ENCODE measurements at places on chromosomes 2 and 18. TPM values are rescaled to one million over a fixed set of nuclear protein-coding genes. Genes with fewer than 3 reads are reported as not detected.
A peak's percentile ranks its signal among the peaks of the same experiment; 100 is the strongest.

DNA sequence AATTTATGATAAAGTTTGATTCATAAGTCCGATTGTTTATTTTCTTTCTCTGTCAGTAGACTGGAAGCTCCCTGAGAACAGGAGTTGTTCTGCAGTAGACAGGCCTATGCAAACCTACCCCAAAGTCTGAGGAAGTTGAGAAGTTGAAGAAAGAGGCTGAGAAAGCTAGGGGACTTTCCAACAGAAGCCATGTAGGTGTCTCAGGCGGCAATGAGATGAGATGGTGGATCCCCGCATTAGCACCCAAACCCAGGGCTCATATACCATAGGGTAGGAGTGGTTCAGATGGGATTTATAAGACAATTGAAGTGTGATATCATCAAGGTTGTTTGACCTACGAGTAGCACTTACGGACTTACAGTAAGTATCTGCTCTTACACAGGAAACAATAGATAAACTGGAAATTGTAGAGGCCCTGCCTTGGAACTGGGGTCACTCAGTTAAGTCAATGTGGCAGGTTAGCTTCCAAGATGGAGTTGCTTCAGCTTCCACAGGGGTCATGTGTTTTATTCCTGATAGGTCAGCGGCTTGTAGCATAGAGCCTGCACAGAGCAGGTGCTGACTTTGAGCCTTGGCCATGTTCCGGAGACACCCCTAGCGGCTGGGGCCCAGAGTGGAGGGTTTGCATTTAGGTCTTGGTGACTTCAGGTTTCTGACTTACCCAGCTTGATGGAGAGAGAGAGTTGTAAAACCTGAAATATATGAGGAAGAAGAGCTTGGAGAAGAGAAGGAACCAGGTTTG, 2.3 kb upstream of the PSD4 start:
- no peak overlapping the region for H3K27ac ChIP-seq
- no peak overlapping the region for H3K4me3 ChIP-seq
- H3K36me3 ChIP-seq, result no peaks in the 10 kb centered on the region
- H3K4me1 ChIP-seq, result no peaks in the 10 kb centered on the region

DNA sequence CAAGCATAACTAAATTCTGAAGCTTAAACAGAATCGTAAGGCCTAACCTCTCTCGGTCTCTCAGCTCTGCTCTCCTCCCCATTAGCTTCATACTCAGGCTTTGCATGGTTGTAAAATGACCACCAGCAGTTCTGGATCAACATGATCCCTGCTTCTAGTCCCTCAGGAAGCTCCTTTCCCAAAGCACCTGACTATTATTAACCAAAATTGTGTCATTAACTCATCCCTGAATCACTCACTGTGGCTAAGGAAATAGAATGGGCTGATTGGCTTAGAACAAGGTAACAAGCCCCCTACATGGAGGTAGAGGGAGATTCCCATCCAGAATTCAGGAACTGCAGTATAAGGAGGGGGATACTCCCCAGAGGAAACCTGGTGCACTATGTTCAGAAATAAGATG, 448.3 kb downstream of the ARHGAP15 start:
- no peak for DNase-seq
- no peaks in the 10 kb centered on the region for H3K27me3 ChIP-seq
- no peaks in the 10 kb centered on the region for H3K4me1 ChIP-seq
- no peak overlapping the region for H3K27ac ChIP-seq

DNA sequence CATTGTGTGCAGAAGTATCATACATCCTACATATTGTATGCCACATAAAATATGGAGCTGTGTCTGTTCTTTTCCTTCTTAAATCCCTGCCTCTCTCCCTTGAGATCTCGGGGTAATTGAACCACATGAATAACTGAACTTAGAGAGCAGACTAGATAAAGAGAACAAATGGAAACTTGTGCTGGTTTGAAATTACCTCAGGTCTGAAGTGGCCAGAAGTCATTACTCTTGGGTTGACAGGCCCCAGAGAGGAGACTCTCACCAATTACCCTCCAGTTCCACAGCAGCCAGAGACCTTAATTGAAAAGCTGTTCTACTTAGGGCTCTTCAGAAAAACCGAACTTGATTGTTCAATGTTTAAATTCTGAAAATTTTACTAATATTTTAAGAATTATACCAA, 5.0 kb upstream of the ADAM17 start:
- peaks cover 5% of the 10 kb centered on the region for H3K4me1 ChIP-seq
- no peak overlapping the region for H3K4me3 ChIP-seq
- H3K27ac ChIP-seq, result no peak overlapping the region
- no peak for DNase-seq

- H3K27ac ChIP-seq, result no peak overlapping the region
- H3K27me3 ChIP-seq, result no peaks in the 10 kb centered on the region
- no peaks in the 10 kb centered on the region for H3K36me3 ChIP-seq
Measured at GRCh38 chr2:205060269-205060668, 515.0 kb downstream of the PARD3B start.

- no peak overlapping the region for H3K27ac ChIP-seq
- no peaks in the 10 kb centered on the region for H3K27me3 ChIP-seq
- no peaks in the 10 kb centered on the region for H3K4me1 ChIP-seq
- DNase-seq, result no peak
- no peaks in the 10 kb centered on the region for H3K36me3 ChIP-seq
Measured at GRCh38 chr18:64202863-64203262, 54.0 kb upstream of the LINC00305 start.

DNA sequence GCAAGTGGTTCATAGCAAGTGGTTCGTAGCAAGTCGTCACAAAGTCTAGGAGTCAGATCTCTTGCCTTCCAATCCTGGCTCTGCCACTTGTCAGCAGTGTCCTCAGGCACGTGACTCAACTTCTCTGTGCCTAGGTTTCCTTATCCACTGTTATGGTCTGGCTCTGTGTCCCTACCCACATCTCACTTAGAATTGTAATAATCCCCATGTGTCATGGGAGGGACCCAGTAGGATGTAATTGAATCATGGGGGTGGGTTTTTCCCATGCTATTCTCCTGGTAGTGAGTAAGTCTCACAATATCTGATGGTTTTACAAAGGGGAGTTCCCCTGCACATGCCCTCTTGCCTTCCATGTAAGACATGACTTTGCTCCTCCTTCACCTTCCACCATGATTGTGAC, 51.8 kb upstream of the AP1S3 start:
- no peaks in the 10 kb centered on the region for H3K27me3 ChIP-seq
- no peaks in the 10 kb centered on the region for H3K4me1 ChIP-seq
- H3K27ac ChIP-seq, result no peak overlapping the region
- no peak for DNase-seq
- no peak overlapping the region for H3K4me3 ChIP-seq
- peaks cover 6% of the 10 kb centered on the region for H3K36me3 ChIP-seq

- H3K4me3 ChIP-seq, result no peak overlapping the region
- no peaks in the 10 kb centered on the region for H3K36me3 ChIP-seq
- H3K27me3 ChIP-seq, result no peaks in the 10 kb centered on the region
- no peak for DNase-seq
- no peaks in the 10 kb centered on the region for H3K4me1 ChIP-seq
Measured at GRCh38 chr18:58892488-58892887, 27.8 kb downstream of the ZNF532 start.

- no peaks in the 10 kb centered on the region for H3K4me1 ChIP-seq
- no peak for DNase-seq
- no peak overlapping the region for H3K4me3 ChIP-seq
- no peak overlapping the region for H3K27ac ChIP-seq
Measured at GRCh38 chr2:238137885-238138284, 583 bp upstream of the KLHL30 start.

ALK gene
- polyA plus RNA-seq, result not detected

- H3K4me1 ChIP-seq, result peaks cover 10% of the 10 kb centered on the region
- no peak overlapping the region for H3K27ac ChIP-seq
- H3K36me3 ChIP-seq, result peaks cover 3% of the 10 kb centered on the region
- DNase-seq, result no peak
- H3K27me3 ChIP-seq, result no peaks in the 10 kb centered on the region
- no peak overlapping the region for H3K4me3 ChIP-seq
Measured at GRCh38 chr2:54615832-54616534, 107.5 kb upstream of the EML6 start.

GRCh38 chr18:6504605-6505497, 90.1 kb upstream of the L3MBTL4 start:
- H3K4me3 ChIP-seq, result no peak overlapping the region
- H3K27me3 ChIP-seq, result no peaks in the 10 kb centered on the region
- H3K4me1 ChIP-seq, result no peaks in the 10 kb centered on the region
- no peak for DNase-seq

DNA sequence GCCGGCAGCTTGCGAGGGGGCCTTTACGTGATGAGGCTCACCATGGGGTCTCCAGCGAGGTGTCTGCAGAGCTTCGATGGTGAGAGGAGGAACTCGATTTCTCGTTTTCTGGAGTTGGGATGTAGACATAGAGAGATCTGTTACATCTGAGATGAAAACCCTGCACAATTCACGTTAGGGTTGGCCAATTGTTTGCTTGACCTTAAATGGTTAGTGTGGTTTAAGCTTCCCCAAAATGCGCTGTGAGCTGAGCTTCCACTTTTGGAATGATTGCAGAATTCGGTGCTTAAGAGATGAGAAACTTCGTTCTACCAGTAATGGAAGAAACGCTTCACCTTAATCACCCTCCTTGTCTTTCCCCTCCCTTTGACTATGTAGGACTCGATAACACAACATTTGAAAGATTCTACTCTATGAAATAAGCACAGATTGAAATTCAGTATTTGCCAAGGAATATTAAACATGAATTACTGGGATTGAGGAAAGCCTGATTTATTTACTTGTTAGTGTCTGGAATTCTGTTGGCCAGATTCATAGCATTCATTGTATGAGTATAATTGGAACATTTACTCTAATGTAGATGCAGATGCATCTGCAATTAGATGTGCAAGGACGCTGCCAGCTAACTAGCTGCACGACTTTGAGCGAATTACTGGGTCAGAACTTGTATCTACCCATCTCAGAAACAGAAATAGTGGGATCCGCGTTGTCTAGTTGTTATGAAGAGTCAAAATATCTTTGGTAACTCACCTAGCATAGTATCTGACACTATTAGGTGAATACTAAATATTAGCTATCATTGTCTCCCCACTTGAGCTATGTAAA, 1.6 kb upstream of the KLF7 start:
- no peaks in the 10 kb centered on the region for H3K27me3 ChIP-seq
- peak overlapping the region; percentile 79 for H3K4me3 ChIP-seq
- peaks cover 1% of the 10 kb centered on the region for H3K4me1 ChIP-seq
- no peak for DNase-seq

FHL2 gene
- polyA plus RNA-seq, result 129 TPM

GRCh38 chr2:139876964-139877363, 1096.8 kb upstream of the NXPH2 start:
- no peak overlapping the region for H3K4me3 ChIP-seq
- H3K36me3 ChIP-seq, result no peaks in the 10 kb centered on the region
- no peaks in the 10 kb centered on the region for H3K4me1 ChIP-seq
- H3K27ac ChIP-seq, result no peak overlapping the region
- H3K27me3 ChIP-seq, result no peaks in the 10 kb centered on the region

- no peak for DNase-seq
- H3K36me3 ChIP-seq, result no peaks in the 10 kb centered on the region
- H3K4me3 ChIP-seq, result no peak overlapping the region
- H3K27me3 ChIP-seq, result no peaks in the 10 kb centered on the region
Measured at GRCh38 chr18:59960272-59960671, 60.5 kb downstream of the PMAIP1 start.
